ENCODE measurements at places on chromosomes 16 and 17.

DNA sequence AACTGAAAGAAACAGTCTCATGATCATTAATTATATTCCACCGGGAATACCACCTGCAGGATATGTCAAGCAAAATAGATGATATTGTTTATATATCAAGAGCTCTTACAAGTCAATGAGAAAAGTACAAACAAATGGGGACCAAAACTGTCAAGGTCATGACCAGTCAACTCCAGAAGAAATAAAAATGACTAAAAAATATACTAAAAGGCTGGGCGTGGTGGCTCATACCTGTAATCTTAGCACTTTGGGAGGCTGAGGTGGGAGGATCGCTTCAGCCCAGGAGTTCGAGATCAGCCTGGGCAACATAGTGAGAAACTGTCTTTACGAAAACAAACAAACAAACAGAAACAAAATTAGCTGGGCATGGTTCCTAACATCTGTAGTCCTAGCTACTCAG, 49.8 kb upstream of the SCNN1B start:
- no peak for DNase-seq

DNA sequence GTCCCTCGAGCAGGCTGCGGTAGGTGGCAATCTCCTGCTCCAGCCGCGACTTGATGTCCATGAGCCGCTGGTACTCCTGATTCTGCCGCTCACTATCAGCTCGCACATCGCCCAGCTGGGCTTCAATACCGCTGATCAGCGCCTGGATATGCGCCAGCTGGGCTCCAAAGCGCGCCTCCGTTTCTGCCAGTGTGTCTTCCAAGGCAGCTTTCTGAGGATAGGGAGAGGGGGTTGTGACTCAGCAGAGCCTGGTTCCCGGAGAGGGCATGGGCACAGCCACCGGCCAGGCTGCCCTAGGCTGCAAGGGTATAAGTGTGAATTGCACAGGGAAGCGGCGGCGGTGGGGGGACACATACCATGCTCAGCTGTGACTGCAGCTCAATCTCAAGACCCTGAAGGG, 4.3 kb downstream of the KRT19 start:
- no peak for DNase-seq

DNA sequence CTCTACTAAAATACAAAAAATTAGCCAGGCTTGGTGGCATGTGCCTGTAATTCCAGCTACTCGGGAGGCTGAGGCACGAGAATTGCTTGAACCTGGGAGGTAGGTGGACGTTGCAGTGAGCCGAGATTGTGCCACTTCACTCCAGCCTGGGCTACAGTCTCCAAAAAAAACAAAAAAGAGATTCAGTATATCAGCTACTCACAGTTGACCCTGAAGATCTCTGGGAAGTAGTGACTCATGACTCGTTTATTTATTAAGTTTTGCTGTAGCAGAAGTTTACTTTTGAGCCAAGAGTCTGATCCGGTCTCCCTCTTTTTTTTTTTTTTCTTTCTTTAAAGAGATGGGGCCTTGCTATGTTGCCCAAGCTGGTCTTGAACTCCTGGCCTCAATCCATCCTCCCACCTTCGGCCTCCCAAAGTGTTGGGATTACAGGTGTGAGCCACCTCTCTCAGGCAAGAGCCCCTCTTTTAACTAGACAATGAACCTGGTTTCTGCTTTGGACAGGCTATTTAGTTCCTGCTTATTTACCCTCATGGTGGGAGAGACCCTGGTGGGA, 4.4 kb downstream of the MVP start:
- no peak for DNase-seq

DNA sequence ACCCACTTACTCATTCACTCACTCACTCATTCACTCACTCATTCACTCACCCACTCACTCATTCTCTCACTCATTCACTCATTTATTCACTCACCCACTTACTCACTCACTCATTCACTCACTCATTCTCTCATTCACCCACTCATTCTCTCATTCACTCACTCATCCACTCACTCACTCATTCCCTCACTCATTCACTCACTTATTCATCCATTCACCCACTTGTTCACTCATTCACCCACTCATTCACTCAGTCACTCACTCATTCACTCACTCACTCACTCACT, 7.6 kb upstream of the CPSF4L start:
- DNase-seq, result no peak

- DNase-seq, result no peak
Observed at GRCh38 chr17:65202844-65203571, 65.8 kb downstream of the RGS9 start.

DNA sequence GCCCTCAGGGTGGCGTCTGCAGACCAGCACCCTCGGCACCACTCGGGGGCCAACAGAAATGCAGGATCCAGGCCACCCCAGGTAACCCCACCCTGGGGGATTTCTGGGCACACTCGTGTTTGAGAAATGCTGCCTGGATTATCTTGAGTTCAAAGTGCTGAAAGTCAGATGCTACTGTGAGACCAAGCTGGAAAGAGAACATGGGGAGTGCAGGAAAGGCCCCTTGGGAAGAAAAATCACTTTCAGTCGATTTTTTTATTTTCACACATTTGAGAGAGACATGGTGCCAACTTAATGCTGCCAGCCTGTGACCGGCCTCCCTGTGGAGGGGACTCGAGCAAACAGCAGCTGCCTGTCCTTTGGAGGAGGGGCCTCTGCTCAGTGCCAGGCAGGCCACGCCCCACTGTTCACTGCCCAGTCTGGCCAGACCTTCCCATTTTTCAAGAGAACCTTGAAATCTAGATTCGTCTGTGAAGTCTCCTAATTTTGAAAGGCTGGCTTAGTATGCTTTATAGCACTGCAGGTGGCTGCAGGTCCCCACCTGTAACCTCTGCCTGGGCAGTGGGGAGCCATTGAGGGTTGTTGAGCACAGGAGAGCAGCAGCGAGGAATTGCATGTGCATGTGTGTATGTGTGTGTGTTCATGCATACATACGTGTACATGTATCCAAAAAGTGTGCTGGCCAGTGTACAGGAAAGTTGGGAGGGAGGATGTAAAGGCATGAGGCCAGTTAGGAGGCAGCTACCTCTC, 70.7 kb upstream of the PLCG2 start:
- DNase-seq, result no peak

DNA sequence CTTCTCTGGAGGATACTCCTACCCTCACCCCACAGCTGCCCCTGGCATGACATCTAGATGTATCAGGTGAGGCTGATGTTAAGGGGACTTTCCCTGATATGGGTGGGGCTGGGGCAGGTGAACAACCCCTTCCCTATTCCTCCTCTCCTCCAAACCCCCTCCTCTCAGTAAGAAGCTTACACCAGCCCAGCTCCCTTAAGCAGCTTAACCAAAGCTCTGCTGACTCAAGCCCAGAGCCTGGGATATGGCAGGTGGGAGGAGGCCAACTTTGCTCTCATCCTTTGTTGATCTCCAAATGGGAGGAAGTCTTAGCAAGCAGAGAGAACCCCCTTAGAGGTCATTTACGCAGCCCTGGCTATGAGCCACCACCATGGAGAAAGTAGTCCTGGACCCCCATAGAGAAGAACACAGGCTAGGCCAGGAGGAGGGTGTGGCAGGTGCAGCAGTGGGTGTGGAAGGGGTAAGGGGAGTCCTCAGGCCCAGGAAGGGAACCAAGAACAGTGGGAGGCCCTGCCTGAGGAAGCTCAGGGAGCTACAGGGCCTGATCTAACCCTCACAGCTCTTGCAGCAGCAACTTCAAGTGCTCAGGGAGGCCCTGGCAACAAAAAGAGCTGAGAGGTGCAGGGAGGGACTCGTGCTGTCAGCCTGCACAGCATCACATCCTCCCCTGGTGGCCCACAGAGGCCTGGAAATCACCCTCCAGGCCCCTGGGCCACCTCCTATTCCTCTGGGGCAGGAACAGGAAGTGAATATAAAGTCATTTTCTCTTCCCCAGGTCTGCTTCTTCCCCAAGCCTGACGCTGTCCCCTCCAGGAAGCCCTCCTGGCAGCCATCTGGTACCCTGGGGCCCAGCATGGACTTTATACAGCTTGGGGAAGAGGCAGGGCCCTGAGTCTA, 2.9 kb downstream of the UNC119 start:
- DNase-seq, result peak; percentile 68

DNA sequence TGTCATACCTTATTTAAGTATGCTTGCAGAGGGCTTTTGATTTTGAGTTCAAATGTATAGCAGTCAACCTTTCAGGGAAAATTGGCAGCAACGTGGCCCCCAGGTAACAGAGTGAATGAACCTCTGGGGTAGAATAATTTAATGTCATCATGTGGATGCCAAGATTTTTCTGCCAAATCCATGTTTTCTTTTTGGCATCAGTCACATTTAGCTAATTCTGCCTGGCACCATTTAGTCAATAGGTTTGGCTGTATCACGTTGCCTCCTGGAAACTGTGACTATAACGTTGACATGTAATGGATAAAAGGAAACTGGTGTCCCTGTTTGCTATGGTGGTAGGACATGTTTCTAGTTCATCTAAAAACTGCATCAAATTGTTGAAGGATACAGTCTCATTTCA, 115.5 kb downstream of the HS3ST2 start:
- DNase-seq, result no peak

DNA sequence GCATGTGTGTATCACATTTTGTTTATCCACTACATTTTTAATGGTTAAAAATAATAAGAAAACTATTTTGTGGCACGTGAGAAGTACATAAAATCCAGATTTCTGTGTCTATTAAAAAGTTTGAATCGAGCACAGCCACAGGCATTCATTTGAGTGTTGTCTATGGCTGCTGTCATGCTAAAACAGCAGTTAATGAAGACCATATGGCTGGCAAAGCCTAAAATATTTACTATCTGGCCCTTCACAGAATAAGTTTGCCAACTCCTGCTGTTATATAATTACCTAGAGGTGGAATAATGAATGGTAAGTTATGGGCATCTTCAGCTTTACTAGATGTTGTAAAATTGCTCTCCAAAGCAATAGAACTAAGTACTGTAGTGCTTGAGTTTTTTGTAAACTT, 30.5 kb downstream of the TMEM98 start:
- no peak for DNase-seq

DNA sequence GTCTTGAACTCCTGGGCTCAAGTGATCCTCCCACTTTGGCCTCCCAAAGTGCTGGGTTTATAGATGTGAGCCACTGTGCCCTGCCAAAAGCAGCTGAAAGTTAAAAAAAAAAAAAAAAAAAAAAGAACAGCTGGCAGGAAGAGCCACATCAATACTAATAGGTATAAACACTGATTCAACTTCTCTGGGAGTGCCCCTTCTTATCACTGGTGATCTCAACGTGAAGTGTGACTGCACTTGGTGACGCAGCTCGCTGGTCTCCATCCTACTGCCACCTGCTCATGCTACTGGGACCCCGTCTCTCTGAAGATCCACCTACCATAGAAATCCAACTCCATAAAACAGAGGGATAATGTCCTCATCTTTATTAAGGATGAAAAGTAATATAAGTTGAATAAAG, 40.8 kb downstream of the RNF157 start:
- peak; percentile 82 for DNase-seq

DNA sequence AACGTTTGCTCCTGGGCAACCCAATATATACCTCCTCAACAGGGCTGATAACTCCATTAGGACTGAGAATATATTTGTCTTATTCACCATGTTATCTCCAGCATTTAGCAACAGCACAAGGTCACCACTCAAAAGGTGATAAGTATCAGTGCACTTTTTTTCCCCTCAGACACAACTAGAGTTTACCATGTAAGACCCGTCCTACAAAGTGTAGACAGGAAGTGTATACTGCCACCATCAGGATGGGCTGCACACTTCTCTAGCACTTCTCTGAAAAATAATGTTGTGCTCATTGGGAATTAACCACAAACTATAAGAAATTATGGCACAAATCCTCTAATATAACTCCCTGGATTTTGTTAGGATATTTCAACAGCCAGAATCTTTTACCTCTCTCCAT, 5.7 kb upstream of the VAT1L start:
- no peak for DNase-seq

DNA sequence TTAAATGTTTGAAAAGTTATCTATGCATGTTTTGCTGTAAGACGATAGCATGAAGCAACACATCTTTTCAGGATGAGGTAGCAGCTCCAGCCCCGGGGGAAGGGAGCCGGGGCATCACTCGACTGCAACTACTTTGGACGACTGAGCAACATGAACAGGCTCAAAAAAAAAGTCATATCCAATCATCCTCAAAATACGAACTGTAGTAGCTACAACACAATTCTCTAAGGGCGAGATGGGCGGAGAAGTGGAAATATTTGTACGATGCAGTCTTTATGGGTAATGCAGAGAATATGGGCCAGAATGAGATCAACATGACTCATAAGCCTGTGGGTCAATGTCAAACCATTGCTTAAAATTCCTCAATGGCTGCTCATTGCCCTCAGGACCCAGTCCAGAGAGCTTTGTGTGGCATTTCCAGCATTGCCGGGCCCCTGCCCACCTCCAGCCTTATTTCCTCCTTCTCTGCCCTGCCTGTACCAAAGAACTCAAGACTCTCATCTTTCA, 17.7 kb upstream of the SMURF2 start:
- DNase-seq, result no peak
